ENCODE measurements at places on chromosomes 6 and 20.

DNA sequence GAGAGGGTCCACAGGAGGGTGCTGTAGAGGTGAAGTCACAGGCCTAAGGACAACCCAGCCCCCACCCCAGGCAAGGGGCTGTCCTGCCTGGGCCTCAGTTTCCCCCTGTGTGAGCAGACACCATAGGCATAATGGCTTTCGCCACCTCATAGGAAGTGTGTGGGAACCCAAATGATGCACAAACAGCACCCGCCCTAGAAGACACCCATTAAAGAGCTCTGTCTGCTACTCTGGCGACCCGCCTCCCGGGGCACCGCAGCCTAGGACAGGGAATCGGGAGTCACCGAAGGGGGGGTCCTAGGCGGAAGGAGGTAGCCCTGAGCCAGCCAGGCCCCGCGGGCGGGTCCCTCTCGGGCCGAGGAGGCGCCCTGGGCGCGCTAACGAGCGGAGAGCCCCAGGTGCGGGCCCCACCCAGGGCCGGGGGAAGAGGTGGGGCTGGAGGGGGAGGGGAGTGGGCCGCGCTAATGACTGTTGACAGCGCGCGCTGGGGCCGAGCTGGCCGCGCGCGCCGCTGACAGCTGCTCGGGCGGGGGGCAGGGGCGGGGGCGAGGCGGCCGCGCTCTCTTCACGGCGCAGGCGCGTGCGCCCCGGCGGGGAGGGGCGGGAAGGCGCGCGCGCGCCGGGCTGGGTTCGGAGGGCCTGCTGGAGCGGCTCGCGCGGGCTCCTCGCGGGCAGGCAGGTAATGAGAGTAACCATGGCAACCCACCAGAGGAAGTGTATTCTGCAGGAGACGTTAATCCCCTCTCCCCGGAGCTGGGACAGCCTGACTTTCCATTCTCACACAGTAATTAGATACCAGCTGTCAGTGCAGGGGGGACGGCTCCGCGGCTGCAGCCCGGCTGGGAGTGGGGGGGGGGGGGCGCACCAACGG, 48.9 kb downstream of the NOL4L start:
- DNase-seq = peak; percentile 74

- DNase-seq = no peak
Observed at GRCh38 chr6:137777687-137778075, 89.4 kb upstream of the TNFAIP3 start.

- DNase-seq = peak; percentile 74
Observed at GRCh38 chr6:17600527-17601385, 654 bp downstream of the FAM8A1 start.

- DNase-seq = no peak
Observed at GRCh38 chr6:13415283-13415682, 72.1 kb downstream of the GFOD1 start.

All from activated T-cell treated with anti-CD3 and anti-CD28 coated beads, Interleukin-2, amount 50 U/mL, for 48 hours (primary cell).